ENCODE measurements at places on chromosomes 1 and 21.
A peak's percentile ranks its signal among the peaks of the same experiment; 100 is the strongest.

GRCh38 chr1:96987186-96987703 lies 265.7 kb downstream of the PTBP2 start:
- DNase-seq = no peak

- DNase-seq = no peak
Measured at GRCh38 chr1:205766038-205766437, 9.2 kb downstream of the RAB29 start.

GRCh38 chr1:47996406-47997226 lies 569 bp downstream of the TRABD2B start:
- DNase-seq = no peak

DNA sequence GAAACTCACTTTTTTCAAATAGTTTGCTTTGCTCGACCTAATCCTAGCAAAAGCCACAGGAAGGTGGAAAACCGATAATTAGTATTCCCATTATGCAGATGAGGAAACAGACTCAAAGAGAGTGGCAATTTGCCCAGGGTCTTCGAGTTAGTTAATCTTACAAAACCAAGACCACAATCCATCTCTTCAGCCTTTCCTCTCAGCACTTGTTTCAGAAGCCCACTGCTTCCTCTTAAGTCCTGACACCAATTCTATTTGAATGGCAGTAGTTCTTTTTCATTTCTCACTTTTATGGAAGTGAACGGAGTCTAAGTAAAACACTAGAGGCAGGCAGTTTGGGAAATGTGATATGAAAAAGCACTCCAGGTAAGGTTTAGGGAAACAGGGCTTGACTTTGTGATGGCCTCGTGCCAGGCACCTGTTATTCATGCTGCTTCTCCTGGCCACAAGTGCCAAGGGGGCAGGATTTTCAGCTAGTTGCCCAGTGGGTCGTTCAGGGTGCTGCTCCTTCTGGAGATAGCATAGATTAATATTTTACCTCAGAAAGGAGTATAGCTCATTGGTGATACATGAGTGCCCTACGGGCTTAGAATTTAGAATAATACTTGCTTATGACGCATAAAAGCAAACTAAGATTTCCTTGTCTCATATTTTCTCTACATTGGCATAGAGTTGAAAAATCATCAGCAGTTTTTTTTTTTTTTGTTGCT lies 76.6 kb upstream of the NRIP1 start:
- DNase-seq = no peak

DNA sequence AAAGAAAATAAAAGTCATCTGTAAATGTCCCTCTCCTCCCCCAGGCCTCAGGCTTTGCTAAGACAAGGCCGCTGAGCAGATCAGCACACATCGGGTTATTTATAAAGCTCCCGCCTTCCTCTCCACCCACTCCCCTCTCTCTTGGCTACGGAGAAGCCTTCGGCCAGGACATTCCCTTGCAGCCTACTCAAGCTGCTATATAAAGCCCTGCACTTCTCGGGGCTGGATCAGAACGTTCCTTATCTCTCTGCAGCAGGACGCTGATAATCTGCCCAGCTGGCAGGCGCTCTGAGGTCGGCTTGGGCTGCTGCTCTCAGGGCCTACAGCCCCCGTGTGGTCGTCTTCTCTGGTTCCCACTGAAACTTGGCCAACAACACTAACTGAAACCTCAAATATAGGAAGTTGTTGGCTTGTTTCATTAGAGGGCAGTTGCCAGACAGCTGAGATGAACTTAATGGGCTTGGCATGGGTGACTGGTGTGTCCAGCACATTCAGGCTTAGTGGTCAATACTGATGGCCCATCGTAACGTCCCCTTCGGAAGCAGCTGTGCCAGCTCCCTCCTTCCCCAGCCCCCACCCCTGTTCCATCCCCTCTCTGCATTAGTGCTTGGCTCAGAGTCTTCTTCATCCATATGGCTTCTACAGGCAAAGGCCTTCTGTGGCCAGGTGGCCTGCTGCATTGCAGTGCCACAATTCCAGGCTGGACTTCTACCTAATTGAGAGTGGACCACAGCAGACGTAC lies 64.6 kb downstream of the IER5 start:
- DNase-seq = peak; percentile 51

DNA sequence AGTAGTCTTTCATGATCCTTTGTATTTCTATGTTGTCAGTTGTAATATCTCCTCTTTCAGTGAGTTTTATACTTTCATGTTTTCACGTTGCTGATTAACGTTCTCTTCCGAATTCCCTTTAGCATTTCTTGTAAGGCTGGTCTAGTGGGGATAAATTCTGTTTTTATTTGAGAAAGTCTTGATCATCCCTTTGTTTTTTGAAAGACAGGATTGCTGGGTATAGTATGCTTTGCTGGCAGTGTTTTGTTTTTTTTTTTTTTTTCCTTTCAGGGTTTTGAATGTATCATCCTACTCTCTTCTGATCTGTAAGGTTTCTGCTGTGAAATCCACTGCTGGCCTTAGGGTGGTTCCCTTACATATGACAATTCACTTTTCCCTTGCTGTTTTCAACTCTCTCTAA lies 74.4 kb downstream of the SCMH1 start:
- DNase-seq = no peak

DNA sequence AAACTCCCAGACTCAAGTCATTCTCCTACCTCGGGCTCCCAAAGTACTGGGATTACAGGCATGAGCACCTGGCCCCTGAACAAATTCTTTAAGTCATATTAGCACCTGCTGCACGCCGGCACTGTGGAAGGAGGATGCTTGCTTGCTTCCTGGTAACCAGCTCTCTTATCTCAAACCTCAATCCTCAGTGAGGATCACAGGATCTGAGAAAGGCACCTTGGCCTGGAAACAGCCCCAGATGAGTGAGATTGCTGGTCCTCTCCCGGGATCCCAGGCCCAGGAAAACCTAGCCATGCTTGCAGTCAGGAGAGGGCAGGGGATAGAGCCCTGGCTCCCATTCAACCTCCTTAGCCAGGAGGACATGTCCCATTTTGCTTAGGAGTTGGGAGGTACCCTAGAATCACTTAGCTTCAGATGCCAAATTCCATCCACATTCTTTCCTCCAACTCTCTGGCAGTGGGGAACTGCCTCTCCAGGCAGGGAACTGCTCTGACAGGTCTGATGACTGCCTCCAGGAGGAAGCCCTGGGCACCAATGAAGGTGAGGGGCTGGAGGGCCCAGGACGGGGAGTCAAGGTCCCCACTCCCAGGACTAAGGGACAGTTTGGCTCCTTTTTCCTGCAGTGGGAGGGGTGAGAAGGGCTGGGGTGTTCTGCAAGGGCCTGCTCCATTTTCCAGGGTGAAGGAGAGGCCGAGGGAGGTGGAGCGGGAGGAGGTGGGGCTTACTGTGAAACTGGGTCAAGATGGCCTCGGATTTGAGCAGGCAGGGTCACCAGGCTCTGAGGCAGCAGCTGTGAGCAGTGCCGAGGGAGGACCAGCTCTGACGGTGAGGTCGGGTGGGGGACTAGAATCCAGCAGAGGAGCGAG lies 9.5 kb downstream of the GPR37L1 start:
- peak; percentile 86 for DNase-seq

Measured in anterior cingulate cortex (tissue), 58 donors.